ENCODE measurements at places on chromosomes 1 and 21.

- DNase-seq = no peak
Observed at GRCh38 chr1:183630748-183631147, 4.8 kb downstream of the ARPC5 start.

- no peak for DNase-seq
Observed at GRCh38 chr1:1204998-1205768, 1.2 kb downstream of the TNFRSF18 start.

GRCh38 chr21:24276204-24276603 lies 1331.1 kb downstream of the MRPL39 start:
- no peak for DNase-seq

- no peak for DNase-seq
Observed at GRCh38 chr1:15008783-15009729, 144.5 kb upstream of the TMEM51 start.

All from stimulated activated CD8-positive, alpha-beta memory T cell treated with anti-CD3 and anti-CD28 coated beads, Interleukin-4, amount 100 ng/mL, for 4 hours (primary cell).